ENCODE measurements at places on chromosomes 6 and 20.

- DNase-seq: no peak
Measured at GRCh38 chr20:2533118-2533517, 3.3 kb upstream of the TMC2 start.

DNA sequence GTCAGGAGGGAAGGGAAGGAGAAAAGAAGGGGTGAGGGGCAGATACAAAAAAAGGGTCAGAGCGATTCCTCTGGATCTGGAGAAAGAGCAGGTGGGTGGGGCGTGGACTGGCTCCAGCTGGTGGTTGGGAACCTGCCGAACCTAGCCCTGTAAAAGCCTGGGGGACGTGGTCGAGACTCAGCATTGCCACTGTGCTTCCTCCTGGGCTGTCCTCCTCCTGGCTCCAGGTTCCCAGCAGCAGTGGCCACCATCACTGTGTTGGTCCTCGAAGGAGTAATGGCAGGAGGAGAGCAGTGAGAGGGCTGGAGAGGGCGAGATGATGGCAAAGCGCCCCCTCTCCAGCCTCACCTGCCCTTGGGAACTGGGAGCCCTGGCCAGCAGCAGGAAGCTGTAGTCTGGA is 3.5 kb upstream of the RAET1L start:
- no peak for DNase-seq

GRCh38 chr6:36875250-36875633 is 639 bp upstream of the PPIL1 start:
- no peak for DNase-seq

DNA sequence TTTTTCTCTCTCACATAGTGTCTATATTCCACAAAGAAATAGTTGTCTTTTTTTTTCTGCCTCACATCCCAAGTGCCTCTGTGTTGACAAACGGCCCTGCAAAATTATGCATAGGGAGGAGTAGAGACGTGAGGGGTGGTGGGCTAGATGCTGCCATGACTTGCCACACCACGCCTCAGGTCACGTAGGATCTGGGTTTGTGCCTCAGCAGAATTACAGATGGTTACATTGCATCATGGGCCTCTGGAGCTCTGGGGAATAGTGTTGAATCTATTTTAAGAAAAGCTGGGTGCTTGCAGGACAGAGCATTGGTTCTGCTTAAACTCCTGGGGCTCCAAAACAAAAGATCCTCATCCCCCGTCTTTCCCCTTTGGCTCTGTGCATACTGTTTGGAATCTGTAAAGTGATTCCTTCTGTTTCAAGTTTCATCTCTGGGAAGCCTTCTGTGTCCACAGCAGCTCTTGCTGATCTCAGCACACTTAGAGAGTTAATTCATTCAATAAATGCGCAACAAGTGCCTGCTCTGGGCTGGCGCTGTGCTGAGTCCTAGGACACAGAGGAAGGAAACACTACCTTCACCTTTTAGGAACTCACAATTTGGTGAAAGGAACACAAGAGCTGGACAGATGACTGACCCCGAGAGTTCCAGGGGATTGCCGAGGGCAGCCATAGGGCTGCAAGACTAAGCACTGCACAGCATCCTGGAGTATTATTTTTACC is 2.4 kb downstream of the FANCE start:
- DNase-seq: no peak

- DNase-seq: no peak
Measured at GRCh38 chr6:1136827-1137226, 175.1 kb upstream of the FOXQ1 start.

GRCh38 chr6:44696099-44696498 is 308.6 kb downstream of the CDC5L start:
- DNase-seq: no peak

DNA sequence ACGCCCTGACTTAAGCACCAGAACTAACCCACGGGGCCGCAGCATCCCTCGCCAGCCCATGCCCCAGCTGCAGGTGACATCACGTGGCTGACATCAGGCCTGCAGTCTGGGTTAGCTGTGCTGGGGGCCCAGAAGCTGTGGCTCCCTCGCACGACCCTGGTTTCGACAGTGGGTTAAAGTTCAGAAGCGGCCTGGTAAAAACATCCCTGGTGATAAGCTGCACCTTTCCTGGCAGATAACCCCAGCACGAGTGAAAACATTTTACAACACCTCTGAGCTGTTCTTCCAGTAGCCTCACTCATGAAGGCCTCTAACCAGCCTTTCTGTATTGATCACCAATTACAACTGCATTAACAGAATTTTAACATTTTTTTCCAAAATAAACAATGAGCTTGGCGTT is 136.4 kb upstream of the RREB1 start:
- DNase-seq: no peak

- no peak for DNase-seq
Measured at GRCh38 chr20:41428285-41428684, 61.7 kb upstream of the EMILIN3 start.

- no peak for DNase-seq
Measured at GRCh38 chr6:25504661-25505060, 147.4 kb upstream of the SCGN start.

DNA sequence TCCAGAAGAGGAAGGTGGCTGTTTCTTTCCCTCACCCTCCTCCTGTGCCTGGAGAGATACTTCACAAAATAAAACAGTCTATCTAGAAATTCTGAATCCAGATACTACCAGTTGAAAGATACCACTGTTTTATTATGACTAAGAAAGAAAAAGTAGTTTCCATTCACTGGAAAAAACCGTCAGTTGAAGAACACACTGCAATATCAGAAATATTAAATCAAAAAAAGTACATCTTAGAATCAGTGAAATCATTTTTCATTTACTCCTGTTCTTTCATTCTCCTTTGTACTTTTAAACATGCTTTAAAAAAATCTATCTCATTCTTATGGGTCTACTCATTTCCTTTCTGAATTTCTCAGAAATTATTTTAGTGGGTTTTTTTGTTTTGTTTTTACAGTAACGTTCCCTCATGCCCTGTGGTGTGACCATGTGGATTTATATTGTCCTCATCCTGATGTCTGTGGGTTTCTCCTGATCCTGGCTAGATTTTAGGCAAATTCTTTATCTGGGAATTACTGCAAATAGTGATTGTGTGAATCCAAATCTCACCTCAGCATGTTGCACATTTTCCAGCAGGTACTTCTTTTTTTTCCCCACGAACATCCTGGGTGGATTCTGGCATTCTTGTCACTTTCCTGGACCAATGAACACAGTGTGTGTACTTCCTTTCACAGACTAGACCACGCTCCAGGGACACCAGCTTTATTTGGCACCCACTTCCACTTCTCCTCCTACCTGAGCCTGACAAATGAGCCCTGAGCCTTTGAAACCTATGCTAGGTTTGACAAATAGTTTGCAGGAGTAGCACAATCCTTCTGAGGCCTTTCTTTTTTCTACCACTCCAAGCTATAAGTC is 114.0 kb upstream of the LAMP5 start:
- DNase-seq: no peak

DNA sequence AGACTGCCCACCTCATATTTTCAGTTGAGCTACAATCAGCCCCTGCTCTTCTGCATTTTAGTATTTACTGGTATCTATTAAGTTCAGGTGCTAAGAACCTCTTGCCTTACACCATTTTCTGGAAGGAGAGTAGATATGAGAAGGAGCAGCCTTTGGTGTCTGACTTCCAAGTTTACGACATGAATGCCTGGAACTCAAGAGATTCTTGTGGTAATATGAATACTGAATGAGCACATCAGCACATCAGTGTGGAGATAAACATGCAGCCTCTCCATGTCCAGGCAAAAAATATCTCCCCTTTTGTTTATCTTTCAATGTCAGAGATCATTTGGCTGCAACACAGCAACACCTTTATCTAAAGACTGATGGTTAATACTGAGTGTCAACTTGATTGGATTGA is 65.8 kb upstream of the THEMIS start:
- DNase-seq: no peak

- DNase-seq: no peak
Measured at GRCh38 chr6:107357842-107358241, 101.5 kb downstream of the PDSS2 start.
